NT2/D1 (cell line): ENCODE measurements at places on chromosomes 2 and 18.

DNA sequence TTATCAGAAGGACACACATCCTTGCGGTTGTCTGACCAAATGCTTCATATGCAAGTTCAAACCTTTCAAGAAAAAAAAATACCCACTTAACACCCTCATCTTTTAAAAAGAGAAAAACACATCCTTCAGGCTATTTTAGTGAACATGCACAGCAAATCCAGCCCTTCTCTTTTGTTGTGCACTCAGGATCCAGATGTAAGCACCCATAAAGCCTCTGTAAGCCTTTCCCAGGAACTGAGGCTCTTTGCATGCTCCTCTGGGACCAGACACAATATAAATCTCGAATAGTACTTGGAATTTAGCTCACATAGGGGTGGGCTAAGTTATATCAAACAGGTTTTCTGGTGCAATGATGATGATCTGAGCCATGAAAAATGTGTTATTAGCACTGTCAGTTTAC, 308.8 kb upstream of the FAM98A start:
- no peak for DNase-seq

DNA sequence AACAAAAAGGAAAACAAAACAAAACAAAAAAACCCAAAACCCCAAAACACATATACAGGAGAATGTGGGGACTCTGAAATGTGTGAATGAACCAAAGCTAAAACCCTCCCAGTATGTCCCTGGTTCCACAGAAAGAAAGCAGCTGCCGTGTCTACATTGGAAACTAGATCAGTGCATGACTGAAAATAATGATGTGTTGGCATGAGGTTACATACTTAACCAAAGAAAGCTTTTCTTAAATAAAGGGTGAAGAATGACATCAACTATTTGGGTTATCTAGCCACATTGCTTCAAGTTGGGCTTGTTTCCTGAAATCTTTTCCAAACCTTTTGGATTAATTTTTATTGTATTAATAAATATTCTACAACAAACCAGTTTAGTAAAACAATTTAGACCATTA, 91.9 kb upstream of the FN1 start:
- no peak for DNase-seq

DNA sequence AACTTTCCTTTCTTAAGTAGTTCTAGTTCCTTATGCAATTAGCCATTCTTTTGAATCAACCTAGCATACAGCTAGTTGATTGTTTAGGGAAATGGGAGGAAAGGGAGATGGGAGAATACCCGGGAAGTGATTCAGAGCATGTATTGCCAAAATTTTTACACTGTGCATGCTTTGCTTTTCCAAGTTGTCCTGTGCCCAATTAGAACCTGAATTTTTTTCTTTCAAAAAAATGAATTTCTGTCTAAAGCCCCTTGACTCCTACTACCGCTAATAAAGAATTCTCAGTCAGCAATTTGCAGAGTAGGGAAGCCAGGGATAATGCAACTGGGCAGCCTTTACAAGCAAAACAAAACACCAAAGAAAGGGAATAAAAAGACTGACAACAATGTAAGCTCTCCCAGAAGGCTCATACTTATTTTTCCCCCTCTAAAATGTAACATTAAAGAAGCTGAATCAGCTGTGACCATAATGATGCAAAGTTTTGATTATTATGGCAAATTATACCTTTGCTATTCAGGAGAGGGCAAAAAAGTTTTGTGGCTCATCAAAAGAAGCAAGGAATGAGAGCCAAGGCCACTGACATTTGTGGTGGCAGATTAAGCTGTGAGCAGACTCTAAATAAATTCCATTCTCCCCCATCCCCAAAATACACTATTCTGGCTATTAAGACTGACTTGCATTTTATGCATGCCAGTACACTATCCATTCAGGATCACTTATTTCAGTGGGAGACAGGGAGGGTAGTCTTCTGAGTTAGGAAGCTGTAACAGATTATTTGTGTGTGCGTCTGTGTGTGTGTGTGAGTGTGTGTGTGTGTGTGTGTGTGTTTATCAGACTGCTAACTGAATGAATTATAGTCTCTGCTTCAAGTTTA, 174.3 kb downstream of the ERBB4 start:
- no peak for DNase-seq

GRCh38 chr2:3774336-3774735, 71.0 kb downstream of the DCDC2C start:
- DNase-seq = no peak

- DNase-seq = no peak
These were observed 19.3 kb upstream of the RBBP8 start for GRCh38 chr18:22913861-22914260.
